ENCODE measurements at places on chromosomes 1 and 21.

GRCh38 chr1:113255720-113256347 is 134.5 kb upstream of the MAGI3 start:
- DNase-seq = no peak

DNA sequence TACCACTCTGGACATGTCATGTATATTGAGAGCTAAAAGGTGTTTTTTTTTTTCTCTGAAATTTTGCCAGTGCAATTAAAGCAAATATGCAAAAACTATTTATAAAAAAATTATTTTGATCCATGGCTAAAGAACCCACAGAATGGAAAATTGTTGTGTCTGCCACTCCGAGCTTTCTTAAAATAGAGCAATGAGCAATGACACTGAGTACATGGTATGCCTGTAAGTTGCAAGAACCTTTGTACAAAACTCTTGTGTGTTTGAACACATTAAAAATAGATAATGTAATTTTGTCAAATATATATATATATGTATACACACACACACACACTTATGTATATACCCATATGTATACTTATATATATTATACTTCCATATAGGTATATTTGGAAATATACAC is 1530.9 kb upstream of the B3GALT2 start:
- DNase-seq = no peak

GRCh38 chr1:67072749-67073148 is 18.8 kb upstream of the SLC35D1 start:
- DNase-seq = no peak

GRCh38 chr21:16133248-16133647 is 403.5 kb downstream of the USP25 start:
- DNase-seq = no peak

GRCh38 chr1:109275706-109276345 is 7.1 kb downstream of the PSRC1 start:
- no peak for DNase-seq

GRCh38 chr21:25490742-25491141 is 116.5 kb downstream of the MRPL39 start:
- DNase-seq = no peak

DNA sequence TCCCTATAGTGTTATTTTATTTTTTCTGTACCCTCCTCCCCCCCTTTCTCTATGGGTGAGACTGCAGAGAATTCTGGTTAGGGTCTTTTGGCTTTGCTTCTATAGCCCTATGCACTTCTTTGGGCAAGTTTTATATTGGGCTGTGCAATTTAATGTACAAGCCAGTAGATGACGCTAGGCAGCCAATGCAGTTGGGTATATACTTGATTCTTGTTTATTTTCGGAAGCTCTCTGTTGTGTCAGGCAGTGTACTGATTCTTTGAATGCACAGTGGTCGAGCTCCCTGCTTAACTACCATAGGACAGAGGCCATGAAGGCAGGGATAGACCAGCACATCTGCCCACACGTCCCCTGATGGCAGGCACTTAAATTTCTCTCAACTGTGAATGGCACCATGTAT is 34.1 kb upstream of the GPR52 start:
- DNase-seq = no peak

- DNase-seq = no peak
These were observed 886.7 kb downstream of the PLA2G4A start for GRCh38 chr1:187715483-187715882.

DNA sequence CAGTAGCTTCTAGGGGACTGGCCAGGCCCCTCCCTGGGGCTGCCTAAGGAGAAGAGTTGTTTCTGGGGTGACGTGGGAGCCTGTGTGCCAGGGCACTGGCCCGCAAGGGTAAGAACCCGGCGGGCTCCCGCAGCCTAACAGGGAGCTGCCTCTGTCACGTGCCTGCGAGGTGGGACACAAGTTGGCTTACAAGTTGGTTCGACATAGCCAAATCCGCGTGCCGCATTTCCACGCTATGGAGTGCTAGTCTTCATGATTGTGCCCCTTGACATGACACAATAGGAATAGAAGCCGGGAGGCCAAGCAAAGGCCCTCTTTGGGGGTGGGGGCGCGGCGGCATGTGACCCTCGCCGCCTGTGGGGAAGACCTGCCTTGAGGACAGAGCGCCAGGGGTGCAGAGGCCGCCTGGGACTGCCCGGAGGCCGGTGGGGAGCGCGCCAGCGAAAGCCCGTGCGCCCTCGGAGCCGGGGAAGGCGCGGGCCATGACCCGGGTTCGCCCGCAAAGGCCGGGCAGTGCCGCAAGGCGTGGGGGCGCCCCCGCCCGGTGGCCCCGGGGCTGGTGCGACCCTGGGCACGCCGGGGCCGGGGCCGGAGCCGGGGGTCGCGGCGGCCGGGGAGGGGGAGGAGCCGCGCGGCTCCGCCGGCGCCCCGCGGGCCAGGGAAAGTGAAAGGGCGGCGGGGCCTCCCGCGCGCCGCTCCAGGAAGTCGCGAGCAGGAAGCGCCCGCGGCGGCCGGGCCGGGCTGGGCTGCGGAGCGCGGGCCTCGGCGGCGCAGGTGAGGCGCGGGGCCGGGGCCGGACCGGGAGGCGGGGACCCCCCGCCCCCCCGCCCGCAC is at the start of gene SLC37A1:
TSS of gene SLC37A1 (plus strand) at position 702 of the 834 bp plus-strand sequence. CDS start 4,603 bp downstream, outside the sequence.
- DNase-seq = no peak

DNA sequence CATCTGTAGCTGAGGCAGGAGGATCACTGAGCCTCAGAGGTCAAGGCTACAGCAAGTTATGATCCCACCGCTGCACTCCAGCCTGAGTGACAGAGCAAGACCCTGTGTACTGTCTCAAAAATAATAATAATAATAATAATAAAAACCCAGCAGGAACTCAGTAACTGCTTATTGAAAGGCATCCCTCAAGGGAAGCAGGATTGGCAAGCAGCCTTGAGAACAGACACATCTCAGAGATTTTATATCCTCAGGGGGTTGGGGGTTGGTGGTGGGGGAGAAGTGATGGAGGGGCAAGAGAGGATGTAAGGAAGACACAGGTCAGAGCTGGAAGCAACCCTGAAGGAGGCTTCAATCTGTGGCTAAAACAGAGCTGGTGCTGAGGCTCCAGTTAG is 29.6 kb downstream of the GNB1 start:
- no peak for DNase-seq

DNA sequence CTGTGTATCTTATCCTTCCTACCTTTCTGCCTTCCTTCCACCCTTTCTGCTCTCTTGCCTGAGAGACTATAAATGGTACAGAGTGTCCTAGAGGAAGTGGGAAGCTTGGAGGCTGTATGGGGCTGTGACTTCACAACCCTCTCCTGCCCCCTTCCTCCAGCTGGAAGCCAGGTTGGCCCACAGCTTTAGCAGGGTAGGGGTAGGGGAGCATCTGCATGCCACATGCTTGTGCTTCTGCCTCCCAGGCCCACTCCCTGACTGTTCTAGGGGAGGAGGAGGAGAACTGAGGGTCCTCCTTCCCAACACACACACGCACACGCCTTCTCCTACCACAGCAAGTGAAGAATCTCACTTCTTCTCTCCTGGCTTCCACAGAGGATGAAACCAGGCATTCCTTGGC is 3.9 kb upstream of the SLC27A3 start:
- DNase-seq = no peak

DNA sequence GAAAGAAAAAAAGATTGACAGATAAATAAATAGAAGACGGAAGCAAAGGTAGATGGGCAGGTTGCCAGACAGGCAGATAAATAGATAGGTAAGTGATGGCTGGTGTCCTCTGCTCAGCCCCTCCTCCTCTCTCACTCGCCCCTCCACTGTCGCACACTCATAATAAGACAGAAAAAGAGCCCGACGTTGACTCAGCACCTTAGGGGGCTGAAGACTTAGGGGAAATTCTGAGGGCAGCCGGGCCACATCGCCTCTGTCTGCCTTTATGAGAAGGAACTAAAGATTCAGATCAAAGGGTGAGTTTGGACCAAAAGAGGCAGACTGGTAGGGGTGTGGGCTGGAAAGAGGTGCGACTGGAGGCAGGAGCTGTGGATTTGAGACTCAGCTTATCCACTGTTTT is 158.1 kb upstream of the IGSF21 start:
- no peak for DNase-seq

DNA sequence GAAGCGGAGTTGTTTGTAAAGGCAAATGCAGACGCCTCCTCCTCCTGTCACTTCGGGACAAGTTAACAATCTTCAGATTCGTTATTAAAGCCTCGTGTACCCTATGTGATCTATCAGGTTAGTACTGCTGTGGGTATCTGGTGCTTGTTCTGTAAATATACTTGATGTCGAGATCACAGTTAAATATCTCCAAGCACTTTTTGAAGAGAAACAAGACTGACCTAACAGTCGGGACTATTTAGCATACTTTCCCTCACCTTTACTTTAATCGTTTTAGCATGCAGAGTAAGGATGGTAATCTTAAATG is 710 bp downstream of the KLHL20 start:
- no peak for DNase-seq

Data from cortex of kidney (tissue), 1 donor.